Large intestine (tissue), 12 donors: ENCODE measurements at places on chromosomes 2 and 18.

DNA sequence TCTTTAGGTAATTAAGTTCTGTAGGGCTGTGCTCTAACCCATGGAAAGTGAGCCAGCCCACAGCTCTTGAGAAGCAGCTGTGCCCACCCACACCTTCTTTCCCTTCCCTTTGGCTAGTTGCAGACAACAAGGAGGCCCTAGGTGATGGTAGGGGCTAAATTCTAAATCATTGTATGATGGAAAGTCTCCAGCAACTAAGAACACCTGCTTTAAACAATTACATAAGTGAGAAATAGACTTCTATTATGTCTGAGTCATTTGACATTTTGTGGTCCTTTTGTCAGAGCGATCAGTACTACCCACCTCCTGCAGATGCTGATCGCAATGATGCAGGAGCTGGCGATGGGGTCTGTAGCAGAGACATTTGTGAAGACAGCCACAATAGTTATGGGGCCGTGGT lies 79.6 kb downstream of the TEX51 start:
- no peak for DNase-seq

- no peak for DNase-seq
Observed at GRCh38 chr2:136012315-136012714, 26.9 kb upstream of the DARS1 start.

DNA sequence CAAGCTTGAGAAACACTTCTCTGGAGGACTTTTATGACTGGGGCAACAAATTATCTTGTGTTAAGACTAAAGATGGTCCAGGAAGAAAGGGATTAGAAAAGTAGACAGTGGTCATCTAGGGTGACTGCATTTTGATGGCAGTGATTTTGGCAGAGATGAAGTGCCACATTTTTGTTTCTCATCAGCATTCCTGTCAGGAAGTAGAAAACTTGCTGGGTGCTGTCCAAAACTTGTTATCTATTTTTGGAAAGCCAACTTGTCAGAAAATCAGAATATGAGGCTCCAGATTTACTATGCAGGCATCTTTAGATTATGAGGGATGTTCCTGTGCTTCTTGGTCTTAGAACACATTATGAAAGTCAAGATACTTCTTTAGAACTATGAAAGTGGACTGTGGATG lies 29.0 kb upstream of the CALCRL start:
- no peak for DNase-seq

- no peak for DNase-seq
Observed at GRCh38 chr18:55386545-55386944, 201.4 kb downstream of the TCF4 start.

- DNase-seq: no peak
Observed at GRCh38 chr2:132804051-132804450, 134.0 kb upstream of the LYPD1 start.

DNA sequence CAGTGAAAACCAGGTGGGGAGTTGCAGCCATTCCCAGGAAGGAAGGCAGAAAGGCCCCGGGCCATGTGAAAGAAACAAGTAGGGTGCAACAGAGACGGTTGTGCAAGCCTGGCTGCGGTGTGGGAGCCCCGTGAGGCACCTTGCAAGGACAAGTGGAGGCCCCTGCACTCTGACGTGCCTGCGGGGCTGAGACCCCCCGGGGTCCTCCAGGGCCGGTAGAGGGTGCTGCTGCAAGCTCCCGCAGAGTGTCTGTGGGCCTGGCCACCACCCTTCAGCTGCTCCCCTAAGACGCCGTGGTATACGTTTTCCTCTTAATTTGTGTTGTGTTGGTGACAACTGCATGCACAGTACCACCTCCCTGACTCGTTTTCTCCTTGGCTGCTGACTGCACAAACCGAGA lies 27.4 kb upstream of the MC5R start:
- DNase-seq: no peak

DNA sequence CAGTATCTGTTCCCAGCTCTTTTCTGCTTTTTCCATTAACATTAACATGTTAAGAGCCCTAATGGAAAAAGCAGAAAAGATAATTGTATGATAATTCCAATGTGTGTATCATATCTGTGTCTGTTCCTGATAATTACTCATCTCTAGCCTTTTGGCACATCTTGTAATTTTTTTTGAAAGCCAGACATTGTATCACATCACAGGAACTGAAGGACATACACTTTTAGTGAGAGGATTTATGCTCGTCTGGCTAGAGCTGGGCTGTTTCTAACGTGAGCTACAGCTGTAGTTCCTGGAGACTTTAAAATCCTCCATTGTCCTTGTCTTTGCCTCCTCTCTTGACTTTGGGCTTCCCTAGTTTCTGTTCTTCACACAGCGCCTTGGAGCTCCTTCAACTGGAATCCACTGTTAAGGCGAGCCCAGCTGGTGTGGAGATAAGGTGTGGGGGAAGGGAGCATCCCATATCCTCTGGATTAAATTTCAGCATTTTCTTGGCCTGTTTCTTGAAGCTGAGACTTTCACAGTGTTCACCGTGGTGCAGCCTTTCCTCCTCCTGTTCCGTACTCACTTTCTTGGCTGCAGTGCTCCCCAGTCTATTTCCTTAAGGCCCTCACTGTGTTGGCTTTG lies 211.5 kb downstream of the GALR1 start:
- peak; percentile 5 for DNase-seq

DNA sequence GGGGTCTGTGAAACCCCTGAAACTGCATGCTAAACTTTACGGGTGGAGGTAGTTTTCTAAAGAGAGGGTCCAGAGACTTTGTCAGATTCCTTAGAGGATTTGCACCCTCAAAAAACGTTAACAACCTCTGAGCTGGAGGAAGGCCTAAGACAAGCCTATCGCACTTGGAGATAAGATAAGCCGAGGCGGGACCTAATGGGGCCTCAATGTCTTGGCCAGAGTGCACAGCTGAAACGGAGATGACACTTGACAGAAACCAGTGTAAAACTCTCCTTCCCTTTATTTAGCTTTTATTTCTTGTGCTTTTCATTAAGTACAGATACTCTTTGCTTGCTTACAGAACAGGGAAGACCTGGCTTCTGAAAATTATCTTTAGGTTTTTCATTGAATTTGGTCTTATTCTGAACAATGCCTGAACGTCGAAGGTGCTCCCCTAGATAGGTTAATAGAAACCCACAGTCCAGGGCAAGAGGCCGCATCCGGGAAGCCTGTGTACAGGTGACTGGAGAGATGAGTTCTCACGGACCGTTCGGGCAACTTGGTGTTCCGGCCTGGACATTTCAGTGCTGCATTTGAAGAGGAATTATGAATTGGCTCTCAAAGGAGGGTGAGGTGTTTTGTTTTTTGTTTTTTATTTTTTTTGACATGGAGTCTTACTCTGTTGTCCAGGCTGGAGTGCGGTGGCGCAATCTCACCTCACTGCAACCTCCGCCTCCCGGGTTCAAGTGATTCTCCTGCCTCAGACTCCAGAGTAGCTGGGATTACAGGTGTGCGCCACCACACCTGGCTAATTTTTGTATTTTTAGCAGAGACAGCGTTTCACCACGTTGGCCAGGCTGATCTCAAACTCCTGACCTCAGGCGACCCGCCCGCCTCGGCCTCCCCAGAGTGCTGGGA lies 49.7 kb downstream of the SH3BP4 start:
- DNase-seq: peak; percentile 74

- DNase-seq: no peak
Observed at GRCh38 chr2:138078153-138078552, 113.9 kb downstream of the HNMT start.

DNA sequence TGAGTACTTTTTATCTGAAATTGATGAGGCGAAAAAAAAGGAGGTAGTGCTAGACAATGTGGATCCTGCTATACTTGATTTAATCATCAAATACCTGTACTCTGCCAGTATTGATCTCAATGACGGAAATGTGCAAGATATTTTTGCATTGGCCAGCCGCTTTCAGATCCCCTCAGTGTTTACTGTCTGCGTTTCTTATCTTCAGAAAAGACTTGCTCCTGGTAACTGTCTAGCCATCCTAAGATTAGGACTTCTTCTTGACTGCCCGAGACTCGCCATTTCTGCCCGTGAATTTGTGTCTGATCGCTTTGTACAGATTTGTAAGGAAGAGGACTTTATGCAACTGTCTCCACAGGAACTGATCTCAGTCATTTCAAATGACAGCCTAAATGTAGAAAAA lies 453 bp downstream of the KLHL41 start:
- DNase-seq: no peak

DNA sequence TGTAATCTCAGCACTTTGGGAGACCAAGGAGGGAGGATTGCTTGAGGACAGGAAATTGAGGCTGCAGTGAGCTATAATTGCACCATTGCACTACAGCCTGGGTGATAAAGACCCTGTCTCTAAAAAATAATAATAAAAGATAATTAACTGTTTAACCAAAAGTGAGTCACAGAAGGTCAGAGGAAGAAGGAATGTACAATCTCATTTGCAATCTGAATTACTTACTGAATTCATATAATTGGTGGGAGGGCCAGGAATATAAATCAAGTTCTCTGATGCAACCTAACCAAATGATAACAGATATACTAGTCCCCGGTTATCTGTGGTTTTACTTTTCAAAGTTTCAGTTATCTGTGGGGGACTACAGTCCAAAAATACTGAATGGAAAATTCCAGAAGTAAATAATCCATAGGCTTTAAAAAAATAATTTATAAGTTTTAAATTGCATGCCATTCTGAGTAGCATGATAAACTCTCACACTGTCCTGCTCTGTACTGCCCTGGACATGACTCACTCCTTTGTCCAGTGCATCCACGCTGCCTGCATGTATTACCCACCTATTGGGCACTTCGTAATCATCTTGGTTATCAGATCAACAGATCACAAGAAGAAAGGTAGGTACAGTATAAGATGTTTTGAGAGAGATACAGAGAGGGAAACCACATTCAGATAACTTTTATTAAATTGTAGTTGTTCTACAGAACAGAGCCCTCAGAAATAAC lies 12.8 kb upstream of the MATN3 start:
- DNase-seq: no peak

GRCh38 chr2:64219149-64219548 lies 74.9 kb upstream of the PELI1 start:
- DNase-seq: no peak

DNA sequence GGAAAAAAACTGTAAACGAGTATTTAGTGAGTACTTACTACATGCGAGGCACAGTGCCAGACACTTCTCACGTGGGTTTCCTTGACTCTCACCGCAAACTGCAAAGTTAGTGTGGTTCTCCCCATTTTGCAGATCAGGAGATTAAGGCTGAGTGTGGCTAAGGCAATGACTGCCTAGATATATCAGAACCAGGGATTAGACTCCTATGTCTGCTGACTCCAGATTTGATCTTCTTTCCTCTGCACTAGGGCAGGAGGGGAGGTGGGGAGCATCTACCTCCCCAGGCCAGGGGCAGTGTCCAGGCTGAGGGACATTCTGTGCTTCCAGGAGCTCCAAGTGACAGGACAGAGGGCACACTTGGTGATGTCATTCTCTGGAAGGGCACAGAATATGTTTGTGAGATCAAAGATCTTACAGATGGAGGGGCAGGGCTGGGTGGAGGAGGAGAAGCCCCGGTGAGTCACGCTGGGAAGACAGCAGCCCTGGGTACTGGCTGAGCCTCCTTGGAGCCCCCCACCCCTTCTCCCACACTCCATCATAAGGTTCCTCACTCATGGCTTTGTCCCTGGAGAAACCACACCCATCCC lies 92.4 kb downstream of the RHOB start:
- DNase-seq: peak; percentile 64

DNA sequence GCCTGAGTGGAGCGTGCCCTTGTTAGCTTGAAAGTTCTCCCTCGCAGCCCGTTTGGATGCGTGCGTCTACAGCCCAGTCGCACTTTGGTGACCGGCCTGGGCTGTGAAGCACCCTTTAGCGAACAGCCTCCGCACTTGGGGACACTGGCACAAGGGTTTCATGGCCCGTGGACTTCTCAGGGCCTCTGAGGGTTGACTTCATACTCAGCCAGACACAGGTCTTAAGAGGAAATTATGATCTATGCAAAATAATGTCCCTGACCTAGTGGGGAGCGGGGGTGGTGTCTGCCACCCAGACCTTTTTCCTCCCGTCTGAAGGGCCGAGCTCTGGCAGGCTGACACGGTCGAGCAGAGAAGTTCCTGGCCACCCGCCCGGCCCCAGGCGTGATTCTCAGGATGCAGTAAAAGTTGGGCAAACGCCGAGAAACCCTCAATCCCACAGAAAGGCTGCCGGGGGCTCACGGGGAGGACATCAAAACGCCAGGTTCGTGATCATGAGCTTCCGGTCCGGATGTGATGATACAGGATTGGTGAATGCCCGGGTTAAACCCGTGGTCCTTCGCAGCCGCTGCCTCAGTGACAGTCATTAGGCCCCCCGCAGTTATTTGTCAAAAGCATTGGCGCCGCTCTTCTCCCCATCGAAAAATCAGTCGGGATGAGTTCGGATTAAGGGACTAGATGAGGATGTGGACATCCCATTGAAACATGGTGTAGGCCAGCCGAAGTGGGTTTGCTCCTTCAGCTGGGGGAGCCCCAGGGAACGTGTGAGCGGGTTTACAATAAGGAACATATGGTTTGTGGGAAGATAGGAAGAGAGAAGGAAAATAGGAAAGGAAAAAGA lies 3.6 kb upstream of the PAX3 start:
- no peak for DNase-seq

- DNase-seq: peak; percentile 7
Observed at GRCh38 chr2:76953733-76954347, 568.3 kb downstream of the LRRTM4 start.

GRCh38 chr2:205169464-205169863 lies 512.8 kb upstream of the NRP2 start:
- no peak for DNase-seq
